ENCODE measurements at places on chromosomes 6 and 20. TPM values are rescaled to one million over a fixed set of nuclear protein-coding genes. Genes with fewer than 3 reads are reported as not detected.

DNA sequence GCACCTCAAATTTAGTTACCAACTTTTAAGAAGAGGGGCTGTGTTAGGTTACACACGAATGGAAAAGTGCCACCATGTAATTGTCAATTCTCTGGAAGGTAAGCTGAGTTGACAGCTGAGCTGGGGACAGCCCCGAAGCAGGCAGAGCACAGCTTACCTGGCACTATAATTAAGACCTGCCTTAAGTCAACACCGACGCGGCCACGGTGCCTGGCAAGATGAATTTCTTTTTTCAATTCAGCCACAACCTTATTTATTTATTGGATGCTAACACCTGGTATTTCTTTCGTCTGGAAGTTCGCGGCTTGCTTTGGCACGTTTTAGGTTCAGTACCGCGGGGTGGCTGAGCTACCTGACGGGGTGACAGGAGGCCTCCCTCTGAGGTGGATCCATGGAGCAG lies 40.6 kb upstream of the NFATC2 start:
- no peak for DNase-seq

GRCh38 chr6:12666886-12667285 lies 49.7 kb upstream of the PHACTR1 start:
- DNase-seq, result no peak

GRCh38 chr6:158737082-158737709 lies 82.0 kb downstream of the EZR start:
- DNase-seq, result no peak

- no peak for DNase-seq
Observed at GRCh38 chr6:122747573-122747972, 31.9 kb upstream of the FABP7 start.

DNA sequence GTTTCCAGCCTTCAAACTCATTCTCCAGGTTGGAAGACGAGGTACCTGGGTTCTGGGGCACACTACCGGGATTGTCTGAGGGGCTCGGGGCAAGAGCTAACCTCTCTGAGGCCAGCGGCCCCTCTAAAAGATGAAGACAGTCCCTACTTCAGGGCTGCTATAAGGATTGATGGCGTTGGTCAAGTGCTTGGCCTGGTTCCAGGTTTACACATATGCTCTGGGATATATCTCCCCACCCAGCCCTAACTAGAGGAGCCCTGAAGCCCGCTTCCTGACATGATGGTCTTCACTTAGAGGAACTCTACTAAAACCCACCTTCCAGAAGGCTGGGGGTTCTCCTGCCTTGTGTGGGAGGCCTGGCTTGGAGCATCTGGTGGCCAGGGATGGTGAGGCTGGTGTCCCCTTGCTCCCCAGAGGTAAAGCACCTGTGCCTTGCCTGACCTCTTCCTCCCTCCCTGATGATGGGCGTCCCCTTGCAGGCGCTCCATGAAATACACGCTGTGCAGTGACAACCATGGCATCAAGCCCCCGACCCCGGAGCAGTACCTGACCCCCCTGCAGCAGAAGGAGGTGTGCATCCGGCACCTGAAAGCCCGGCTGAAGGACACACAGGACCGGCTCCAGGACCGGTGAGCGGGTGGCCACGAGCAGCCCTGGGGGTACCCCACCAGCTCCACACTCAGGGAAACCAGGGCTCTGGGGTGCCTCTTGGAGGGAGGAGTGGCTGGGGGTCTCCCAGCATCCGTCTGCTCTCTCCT lies 28.7 kb downstream of the SDCBP2 start:
- no peak for DNase-seq

GRCh38 chr6:126531286-126531685 lies 191.4 kb downstream of the CENPW start:
- DNase-seq, result no peak

- no peak for DNase-seq
Observed at GRCh38 chr6:4103929-4104328, 25.0 kb upstream of the FAM217A start.

GRCh38 chr6:89970609-89971337 lies 76.5 kb downstream of the GJA10 start:
- DNase-seq, result no peak

DNA sequence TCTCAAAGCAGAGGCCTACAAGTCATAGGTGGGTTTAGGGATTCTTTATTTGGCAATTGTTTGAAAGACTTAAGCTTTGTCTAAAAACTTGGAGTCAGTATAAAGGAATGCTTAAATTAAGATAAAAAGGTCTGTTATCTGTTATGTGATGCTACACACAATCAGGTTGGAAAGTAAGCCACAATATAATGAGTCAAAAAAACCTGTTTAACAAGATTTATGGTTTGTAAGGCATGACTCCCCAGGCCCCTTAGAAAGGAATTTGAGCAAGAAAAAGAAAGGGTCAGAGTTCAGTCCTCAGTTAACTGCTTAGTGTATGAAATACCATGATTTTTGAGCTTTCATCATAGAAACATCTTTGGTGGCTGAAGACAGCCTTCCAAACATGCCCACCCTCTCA lies 66.8 kb upstream of the HMGN3 start:
- DNase-seq, result no peak

DNA sequence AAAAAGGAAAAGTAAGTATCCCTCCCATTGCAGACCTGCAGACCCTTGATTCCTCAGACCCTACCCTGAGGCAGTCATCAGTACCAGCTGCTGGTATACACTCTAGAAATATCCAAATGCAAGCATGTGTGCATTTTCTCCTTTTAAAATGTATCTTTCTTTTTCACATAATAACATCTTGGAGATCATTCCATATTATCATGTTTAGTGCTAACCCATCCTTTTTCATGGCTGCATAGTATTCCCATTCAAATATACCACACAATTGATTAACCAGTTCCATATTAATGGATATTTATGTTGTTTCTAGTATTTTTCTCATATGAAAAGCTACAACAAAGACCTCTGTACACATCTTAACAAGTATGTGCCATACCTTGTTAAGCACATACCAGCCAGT lies 70.8 kb downstream of the BLOC1S5 start:
- no peak for DNase-seq

SIRPG gene
- total RNA-seq, result not detected

FRS3 gene
- 4.0 TPM for total RNA-seq

SLC16A10 gene
- 16.7 TPM for total RNA-seq
